ENCODE measurements at places on chromosomes 13 and 19.

GRCh38 chr13:37134411-37135041 lies 29.1 kb upstream of the CSNK1A1L start:
- DNase-seq = no peak

DNA sequence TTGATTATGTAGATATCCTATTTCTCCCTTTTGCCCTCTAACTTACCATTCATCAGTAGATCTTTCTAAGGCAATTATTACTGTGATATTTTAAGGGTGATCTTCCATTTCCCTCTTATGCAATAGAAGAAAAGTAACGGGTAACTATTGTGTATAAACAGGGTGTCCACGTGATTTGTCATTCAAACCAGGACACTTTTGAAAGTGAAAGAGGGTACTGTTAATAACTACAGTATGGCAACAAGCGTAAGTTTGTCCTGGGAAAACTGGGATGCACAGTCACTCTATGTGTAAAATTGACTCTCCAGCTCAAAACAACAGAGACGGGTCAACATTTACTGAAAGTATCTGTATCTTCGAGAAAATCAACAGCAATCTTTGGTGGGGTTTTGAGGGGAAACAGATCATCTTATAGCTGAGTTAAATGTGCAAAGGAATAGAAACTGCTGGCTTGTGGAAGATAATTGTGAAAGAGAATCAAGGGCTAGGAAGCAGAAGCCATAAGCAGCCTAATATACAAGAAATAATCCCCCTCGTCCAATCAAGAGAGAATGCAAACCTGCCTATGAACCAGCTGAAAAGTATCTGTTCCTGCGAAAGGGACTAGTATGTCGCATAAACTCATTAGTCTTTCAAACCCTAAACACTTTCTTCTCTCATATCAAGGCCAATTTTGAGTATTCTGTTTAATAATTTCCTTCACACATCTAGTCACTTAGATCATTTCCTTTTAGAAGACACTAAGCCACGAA lies 126.7 kb downstream of the FOXO1 start:
- no peak for DNase-seq

- DNase-seq = no peak
Measured at GRCh38 chr13:63614874-63615612, 2199.4 kb upstream of the PCDH20 start.

- DNase-seq = no peak
Measured at GRCh38 chr19:2726904-2727639, 5.9 kb upstream of the DIRAS1 start.

- DNase-seq = no peak
Measured at GRCh38 chr19:1088416-1089010, 6.7 kb downstream of the POLR2E start.

GRCh38 chr19:5225486-5226345 lies 114.9 kb downstream of the PTPRS start:
- no peak for DNase-seq

- no peak for DNase-seq
Measured at GRCh38 chr13:82749551-82749950, 1132.7 kb downstream of the SLITRK1 start.

DNA sequence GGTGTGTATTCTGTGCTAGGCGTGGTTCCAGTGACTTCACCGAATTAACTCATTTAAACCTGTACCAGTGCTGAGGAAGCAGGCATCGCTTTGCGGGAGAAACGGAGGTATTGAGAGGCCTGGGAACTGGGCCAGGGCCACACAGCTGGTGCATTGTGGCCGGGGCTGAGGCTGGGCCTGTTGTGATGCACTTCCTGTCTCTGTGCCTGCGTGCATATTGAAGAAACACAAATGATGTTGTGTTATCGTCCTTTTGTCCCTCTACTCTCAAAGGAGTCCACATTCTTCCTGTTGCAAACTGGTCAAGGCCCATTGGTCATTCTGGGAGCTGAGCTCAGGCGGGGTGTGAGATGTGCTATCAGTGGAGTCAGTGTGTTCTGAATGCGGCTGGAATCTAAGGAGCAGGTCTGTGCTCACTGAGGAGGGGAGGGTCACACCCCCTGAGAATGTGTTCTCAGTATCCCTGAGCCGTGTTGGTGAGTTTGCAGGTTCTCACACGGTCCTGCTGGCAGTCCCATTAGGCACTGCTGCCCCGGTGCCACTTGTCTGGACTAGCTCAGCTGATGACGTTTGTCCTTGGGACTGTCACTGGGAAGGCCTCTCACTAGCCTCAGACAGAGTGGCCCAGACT lies 62.1 kb downstream of the ARHGEF7 start:
- DNase-seq = no peak

DNA sequence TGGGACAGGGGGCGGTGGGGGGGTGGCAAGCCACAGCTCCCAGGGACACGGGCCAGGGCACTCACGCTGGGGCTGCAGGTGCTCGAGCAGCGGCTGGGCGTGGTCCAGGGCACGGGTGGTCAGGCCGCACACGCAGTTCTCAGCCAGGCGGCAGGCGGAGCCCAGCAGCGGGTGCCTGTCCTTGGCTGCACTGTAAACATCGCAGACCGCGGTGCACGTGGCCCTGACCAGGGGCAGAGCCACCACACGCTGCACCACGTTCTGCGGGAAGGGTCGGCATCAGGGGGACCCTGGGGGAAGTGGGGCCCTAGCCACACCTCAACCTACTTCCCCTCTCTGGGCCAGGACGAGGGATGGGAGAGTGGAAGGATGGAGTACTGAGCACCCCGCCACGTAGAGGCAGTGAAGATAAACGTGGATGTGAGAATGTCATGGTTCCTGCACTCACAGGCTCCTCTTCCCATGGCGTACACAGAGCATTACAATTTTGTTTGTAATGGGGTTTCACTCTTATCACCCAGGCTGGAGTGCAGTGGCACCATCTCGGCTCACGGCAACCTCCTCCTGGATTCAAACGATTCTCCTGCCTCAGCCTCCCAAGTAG lies 3.4 kb downstream of the PLIN5 start:
- DNase-seq = no peak

- DNase-seq = no peak
Measured at GRCh38 chr19:5631567-5632240, 8.8 kb downstream of the SAFB start.

DNA sequence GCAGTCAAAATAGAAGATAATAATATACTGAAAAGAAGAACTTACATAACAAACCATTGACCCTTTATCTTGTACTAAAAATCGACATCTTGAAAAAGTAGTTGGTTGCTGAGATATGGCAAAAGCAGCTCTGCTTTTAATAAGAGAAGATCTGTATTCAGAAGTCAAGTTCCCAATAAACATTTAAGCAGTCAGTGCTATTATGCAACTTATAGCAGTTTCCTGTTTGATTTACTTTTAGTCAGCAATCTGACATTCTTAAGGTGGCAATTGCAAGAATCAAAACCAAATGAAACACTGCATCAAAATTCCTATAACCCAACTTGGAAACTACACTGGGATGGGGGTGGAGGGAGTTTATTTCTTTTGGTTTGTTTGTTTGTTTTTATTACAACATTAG lies 165.5 kb downstream of the TBC1D4 start:
- no peak for DNase-seq

DNA sequence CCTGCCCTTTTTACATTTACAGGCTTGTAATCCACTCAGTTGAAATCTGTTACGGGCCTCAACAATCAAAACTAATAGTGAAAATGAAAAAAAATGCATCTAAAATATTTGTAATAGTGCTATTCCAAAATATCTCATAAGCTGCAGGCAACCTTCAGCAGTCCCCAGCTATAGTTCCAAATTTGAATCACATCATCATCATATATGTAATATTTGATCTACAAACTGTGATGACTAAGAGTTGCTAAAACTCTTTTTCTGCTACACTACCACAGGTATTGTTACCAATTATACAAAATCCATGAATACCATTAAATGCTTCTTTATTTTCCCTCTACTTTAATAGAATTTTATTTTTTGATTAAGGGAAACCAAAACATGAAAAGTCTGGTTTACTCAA lies 121.4 kb upstream of the RFC3 start:
- no peak for DNase-seq

DNA sequence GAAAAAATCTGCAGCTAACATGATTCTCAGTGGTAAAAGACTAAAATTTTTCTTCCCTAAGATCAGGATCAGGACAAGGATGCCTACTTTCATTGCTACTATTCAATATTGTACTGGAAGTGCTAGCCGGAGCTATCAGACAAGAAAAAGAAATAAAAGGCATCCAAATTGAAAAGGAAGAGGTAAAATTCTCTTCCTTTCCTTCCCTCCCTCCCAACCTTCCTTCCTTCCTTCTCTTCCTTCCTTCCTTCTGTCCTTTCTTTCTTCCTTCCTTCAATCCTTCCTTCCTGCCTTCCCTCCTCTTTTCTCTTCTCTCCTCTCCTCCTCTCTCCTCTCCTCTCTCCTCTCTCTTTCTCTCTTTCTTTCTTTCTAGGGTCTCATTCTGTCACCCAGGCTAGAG lies 26.7 kb upstream of the LRP3 start:
- DNase-seq = no peak

DNA sequence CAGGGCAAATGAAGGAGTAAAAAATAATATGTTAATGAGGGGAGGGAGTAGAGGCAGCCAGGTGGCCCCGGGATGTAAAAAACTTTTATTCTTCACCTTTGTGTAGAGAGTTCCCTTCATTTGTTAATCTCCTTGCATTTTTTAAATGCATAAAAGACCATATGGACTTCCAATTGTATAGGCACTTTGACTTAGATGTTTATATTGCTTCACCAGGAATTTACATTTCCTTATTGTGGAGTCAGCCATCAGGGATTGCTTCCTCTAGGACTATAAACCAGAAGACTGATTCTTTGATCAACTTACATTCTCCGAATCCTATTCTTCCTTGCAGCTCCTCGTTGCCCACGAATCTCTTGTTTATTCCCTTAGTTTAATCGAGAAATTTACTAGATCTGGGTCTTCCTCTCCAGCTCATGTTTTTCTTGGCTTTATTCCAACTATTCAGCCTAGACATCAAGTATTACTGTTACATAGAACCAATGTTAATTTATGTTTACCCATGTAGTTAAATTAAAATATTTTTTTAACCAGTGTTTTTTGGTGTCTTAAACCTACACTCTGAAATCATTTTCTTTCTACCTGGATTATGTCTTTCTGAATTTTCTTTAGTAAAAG lies 1187.0 kb upstream of the SLC10A2 start:
- DNase-seq = peak; percentile 25
